ENCODE measurements at places on chromosomes 5 and 9.

DNA sequence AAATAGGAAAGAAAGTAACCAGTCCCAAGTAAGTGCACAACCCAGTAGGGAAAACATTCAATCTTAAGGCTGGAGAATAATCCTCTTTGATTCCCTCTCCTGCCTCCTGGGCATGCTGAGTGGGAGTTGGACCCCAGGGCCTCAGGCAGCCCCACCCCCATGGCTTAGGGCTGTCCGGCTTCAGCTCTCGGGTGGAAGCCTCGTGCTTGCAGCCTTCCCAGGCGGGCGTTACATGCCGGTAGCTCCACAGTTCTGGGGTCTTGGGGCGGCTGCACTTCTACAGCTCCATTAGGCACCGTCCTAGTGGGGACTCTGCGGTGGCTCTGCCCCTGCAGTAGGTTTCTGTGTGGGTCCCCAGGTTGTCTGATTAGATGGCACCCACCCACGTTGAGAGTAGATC, 10.1 kb downstream of the GLIPR2 start:
- H3K4me3 ChIP-seq = no peak overlapping the region
- peaks cover 43% of the 10 kb centered on the region for H3K4me1 ChIP-seq
- H3K27me3 ChIP-seq = no peaks in the 10 kb centered on the region
- H3K27ac ChIP-seq = no peak overlapping the region
- no peaks in the 10 kb centered on the region for H3K36me3 ChIP-seq

GRCh38 chr9:14023285-14023684, 290.7 kb downstream of the NFIB start:
- no peak for DNase-seq
- peaks cover 21% of the 10 kb centered on the region for H3K4me1 ChIP-seq
- H3K27me3 ChIP-seq = no peaks in the 10 kb centered on the region
- H3K36me3 ChIP-seq = no peaks in the 10 kb centered on the region
- no peak overlapping the region for H3K4me3 ChIP-seq

- H3K36me3 ChIP-seq = no peaks in the 10 kb centered on the region
- H3K4me3 ChIP-seq = no peak overlapping the region
Observed at GRCh38 chr5:89279391-89280036, 396.5 kb upstream of the MEF2C start.

- no peak overlapping the region for H3K4me3 ChIP-seq
- no peak overlapping the region for H3K27ac ChIP-seq
- H3K4me1 ChIP-seq = no peaks in the 10 kb centered on the region
- H3K27me3 ChIP-seq = no peaks in the 10 kb centered on the region
- no peak for DNase-seq
- no peaks in the 10 kb centered on the region for H3K36me3 ChIP-seq
Observed at GRCh38 chr5:110195288-110195687, 505.6 kb downstream of the MAN2A1 start.

DNA sequence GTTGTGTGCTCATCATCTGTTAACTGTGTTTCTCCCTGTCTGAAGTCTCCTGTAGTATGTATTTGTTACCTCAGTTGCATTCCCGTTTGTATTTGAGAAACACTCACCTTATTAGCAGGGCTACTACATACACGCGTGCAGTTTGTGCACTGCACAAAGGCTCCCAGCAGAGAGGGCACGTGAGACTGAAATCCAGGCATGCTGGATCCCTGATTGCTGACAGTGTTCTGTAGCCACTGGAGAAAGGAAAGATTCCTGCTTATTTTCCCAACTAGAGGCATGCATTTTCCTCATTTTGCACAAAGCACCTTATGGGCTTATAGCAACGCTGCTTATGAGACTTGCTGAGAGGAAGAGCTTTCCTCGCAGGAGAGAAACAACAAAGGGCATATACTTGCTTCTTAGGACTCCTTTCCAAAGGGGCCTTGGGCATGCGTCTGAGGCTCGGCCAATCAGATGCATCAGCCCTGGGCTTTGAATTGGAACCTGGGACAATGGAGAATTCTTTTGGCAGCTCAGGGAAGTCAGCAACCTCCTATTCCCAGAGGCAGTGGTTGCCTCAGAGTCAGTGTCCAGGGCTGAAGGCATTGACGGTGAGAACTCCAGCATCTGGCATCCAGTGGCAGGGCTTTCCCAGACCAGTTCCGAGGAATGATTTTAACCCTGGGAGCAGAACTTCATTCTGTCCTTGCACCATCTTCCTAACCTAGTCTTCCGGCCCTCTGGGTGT, 9.9 kb upstream of the MEGF10 start:
- no peak overlapping the region for H3K27ac ChIP-seq
- H3K36me3 ChIP-seq = no peaks in the 10 kb centered on the region
- H3K27me3 ChIP-seq = no peaks in the 10 kb centered on the region
- no peak overlapping the region for H3K4me3 ChIP-seq
- no peak for DNase-seq

DNA sequence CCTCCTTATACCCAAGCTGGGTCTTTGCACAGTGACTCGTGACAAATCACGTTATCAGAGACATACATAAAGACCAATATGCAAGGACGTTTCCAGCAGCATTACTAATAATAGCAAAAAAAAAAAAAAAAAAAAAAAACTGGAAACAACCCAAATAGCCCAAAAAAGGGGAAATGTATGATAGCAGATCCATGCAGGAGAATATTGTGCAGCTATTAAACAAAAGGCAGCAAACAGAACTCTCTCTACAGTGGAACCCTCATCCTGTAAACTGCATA, 37.7 kb downstream of the C5orf15 start:
- DNase-seq = no peak
- H3K4me1 ChIP-seq = no peaks in the 10 kb centered on the region
- no peaks in the 10 kb centered on the region for H3K36me3 ChIP-seq
- no peaks in the 10 kb centered on the region for H3K27me3 ChIP-seq
- no peak overlapping the region for H3K4me3 ChIP-seq

All from heart left ventricle (tissue), 16 donors.